ENCODE measurements at places on chromosomes 2 and 18.
A peak's percentile ranks its signal among the peaks of the same experiment; 100 is the strongest.

GRCh38 chr2:151240433-151240832, 21.2 kb downstream of the RBM43 start:
- no peak for DNase-seq

DNA sequence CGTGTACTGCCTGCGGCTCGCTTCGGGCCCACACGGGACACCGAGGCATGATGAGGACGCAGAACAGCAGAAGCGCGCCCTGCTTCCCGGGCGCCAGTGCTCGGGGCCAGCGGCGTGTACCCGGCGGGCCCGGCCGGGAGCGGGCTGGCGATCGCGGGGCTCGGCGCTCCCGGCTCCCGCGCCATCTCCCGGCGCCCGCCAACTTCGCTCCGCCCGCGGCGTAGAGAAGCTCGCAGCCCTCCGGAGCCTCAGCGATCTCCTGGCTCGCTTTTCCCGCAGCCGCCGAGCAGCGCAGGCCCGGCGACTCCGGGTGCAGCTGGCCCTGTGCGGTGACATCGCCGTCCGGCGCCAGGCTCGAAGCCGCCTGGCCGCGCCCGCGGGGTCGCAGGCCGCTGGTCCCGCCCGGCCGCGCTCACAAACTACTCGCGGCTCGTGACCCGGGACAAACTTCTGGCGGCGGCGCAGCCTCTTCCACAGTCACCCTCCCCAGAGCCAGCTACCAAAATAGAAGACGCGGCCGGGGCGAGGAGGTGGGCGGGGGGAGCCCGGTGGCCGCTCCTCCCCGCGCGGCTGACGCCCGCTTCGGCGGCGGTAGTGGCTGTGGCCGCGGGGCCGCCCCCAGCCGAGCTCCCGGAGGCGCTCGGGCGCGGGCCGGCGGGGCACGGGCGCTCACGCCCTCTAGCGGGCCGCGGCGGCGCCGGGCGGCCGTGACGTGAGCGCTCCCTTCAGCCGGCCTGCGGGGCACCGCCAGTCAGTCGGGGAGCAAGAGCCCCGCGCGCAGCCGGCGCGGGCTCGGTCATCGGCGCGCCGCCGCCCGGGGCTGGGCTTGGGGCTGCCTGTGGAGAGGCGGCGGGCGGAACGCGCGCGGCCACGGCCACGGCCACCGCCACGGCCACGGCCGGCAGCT, at the start of gene PTPRM:
Gene PTPRM, plus strand, starts transcription at position 750 of the 907 bp plus-strand sequence. CDS start 503 bp downstream, outside the sequence.
- peak; percentile 25 for DNase-seq

DNA sequence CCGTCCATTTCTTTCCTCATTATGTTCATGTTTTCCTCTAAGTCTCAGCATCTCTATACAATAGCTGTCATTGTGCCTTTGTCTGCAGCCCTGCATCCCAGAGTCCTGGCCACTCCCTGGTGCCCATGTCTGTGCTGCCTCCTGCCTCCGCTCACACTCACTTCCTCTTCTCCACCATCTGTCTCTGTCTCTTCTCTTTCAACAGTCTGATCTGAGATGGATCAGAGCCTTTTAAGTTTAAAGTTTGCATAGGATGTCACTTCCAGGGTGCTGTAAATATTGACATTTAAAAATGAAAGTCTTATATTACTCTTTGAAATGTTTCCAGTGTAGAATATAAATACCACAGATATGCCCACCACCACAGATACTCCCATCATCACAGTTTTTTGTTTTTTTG, 42.7 kb downstream of the UBE2F start:
- no peak for DNase-seq

DNA sequence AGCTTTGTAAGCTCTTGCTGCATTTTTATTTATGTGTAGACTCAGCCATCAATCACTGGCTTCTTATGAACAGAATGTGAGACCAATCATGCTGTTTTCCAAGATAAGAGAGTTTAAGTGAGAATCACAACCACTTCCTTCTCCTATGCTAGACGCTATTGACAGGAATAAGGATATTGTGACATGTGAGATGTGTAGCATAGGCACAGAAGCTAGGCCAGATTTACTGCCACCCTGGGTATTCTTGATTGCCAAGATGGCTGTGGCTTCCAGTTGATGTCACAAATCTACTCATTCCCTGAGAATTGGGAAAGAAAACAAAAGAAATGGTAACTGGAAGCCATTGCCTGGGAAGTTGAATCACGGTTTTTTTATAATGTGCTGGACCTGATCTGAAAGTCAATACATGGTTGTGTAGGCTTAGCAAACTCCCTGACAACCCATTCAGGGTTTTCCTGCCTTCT, 49.9 kb downstream of the RAB27B start:
- DNase-seq: no peak

DNA sequence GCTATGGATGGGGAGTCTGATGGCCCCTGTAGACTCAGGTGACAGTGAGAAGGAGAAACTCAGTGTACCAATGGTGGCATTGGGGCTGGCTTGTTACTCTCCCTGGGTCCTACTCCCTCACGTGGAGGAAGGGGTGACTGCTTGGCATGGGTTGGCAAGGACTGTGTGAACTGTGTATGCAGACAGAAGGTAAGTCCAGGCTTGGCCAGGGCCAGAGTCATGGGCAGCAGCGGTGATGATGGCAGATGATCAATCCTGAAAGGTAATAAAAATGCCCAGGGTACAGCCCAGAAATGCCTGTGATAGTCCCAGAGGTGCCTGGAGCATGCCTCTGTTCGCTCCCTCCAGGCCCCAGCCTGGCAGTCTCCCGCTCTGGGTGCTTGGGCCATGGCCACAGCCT, 153.9 kb downstream of the SH3RF3 start:
- no peak for DNase-seq
